Uterine smooth muscle cell (primary cell): ENCODE measurements at places on chromosomes 16 and 17. TPM values are rescaled to one million over a fixed set of nuclear protein-coding genes. Genes with fewer than 3 reads are reported as not detected.

The HOXB5 gene
- total RNA-seq = not detected in 2 replicates

The KRTAP4-5 gene
- not detected in 2 replicates for total RNA-seq

The FGF11 gene
- 0.77 and 1.7 TPM in 2 replicates for total RNA-seq

The KRTAP9-4 gene
- not detected in 2 replicates for total RNA-seq

The ST6GALNAC1 gene
- total RNA-seq = not detected in 2 replicates

The C16orf95 gene
- 3.5 and 5.6 TPM in 2 replicates for total RNA-seq
